ENCODE measurements at places on chromosomes 11 and 22.

DNA sequence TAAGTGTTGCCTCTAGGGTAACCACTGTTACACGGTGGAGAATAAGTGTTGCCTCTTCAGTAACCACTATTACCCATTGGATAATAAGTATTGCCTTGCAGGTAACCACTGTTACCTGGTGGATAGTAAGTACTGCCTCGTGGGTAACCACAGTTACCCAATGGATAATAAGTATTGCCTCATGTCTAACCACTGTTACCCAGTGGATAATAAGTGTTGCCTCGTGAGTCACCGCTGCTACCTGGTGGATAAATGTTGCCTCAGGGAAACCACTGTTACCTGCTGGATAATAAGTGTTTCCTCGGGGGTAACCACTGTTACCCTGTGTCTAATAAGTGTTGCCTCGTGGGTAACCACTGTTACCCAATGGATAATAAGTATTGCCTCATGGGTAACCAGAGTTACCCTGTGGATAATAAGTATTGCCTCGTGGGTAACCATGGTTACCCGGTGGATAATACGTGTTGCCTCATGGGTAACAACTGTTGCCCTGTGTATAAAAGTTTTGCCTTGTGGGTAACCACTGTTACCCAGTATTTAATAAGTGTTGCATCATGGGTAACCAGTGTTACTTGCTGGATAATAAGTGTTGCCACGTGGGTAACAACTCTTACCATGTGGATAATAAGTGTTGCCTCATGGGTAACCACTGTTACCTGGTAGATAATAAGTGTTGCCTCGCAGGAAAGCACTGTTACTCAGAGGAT, 12.3 kb upstream of the NXPE4 start:
- DNase-seq: no peak

GRCh38 chr11:62419314-62419929, 589 bp downstream of the SCGB1A1 start:
- no peak for DNase-seq

DNA sequence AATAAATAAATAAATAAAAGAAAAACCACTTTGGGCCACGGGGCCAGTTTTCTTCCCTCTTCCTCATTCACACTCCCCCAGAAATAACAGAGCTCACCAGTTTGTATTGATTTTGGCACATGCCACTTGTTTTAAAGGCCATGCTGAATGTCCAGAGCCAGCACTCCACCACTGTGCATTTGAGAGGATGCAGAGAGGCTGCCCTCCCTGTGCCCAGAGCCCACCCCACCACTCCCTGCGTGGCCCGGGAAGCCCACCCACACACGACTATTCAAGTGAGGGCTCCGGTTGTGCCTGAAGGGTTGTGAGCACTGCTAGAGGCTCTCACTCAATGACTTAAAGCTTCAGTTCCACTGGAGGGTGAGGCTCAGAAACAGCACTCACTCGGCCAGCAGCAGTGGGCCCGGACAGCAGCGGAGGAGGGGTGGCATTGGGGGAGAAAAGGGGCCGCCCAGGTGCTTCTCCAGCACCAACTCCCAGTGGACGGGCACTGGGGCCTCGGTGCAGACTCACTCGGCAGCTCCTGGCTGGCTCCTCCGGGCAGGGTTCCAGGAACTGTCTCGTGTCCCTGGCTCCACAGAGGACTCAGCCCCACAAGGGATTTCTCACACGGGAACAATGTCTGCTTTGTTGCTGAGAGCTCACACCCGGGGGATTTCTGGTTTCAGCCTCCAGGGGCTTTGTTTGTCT, 112.7 kb downstream of the SHANK2 start:
- DNase-seq: no peak

DNA sequence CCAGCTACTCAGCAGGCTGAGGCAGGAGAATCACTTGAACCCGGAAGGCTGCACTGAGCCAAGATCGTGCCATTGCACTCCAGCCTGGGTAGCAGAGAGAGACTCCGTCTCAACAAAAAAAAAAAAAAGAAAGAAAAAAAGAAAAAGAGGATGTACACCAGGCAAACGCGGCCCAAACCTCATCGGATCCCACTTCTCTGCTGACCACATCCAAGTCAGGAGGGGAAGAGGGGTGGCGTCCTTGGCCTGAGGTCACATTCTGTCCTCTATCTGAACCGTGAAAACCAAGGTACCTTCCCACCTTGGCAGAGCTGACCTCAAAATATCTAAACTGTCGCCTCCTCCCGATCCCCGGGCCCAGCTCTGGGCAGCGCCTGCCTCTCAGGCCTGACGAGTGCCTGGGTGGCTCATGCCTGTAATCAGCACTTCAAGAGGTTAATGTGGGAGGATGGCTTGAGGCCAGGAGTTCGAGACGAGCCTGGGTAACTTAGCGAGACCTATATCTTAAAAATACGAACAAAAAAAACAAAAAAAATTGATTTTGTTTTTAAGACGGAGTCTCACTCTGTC, 25.1 kb downstream of the RGL4 start:
- DNase-seq: no peak

DNA sequence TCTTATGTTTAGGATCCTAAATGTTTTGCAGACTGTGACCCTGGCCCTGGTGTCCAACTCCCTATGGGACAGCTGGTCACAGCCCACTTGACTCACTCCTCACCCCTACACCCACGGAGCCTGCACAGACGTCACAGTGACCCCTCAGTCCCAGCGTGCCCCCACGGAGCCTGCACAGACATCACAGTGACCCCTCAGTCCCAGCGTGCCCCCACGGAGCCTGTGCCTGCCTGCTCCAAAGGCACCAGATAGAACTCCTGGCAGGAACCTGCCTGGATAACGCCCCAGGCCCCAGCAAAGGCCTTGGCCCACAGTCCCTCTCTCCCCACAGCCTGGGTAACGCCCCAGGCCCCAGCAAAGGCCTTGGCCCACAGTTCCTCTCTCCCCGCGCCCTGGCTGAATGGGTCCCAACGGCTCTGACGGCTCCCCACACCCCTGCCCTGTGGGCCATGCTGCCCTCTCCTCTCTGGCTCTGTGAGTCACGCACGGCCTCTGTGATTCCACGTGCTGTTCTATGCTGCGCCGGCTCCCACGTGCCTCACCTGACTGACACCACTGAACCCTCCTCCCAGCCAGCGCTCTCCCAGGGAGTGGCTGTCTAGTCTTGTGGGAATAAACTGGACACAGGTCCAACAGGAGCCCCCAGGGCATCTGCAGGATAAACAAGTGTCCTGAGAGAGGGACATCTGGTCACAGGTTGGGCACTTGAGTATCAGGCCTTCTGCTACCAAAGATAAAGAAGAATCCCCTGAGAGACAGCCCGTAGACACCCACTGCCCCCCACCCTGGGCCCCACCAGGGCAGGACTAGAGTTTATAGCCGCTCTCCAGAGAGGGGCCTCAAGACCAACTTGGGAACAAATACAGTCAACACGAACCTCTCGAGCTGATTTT, 250.3 kb downstream of the BRD1 start:
- DNase-seq: no peak

- peak; percentile 94 for DNase-seq
These were observed 561 bp upstream of the PCF11 start for GRCh38 chr11:83156144-83156995.

DNA sequence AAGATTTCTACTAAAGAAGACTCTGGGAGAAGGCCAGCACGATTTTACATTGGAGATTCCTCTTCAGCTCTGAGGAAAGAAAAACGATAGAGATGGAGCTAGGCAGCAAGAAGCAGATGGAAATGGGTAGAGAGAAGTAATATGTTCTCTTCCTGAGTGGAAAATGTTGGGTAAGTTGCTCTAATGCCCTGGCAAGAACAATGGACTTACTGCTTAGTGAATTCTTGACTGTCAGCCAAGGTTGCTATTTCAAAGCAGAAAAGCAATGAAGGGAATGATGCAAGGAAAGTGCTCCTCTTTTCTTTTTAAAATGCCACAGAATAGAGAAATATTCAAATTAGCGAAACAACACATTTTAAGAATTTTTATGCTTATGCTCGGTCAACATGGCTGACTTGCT, 38.4 kb upstream of the CWF19L2 start:
- DNase-seq: no peak

DNA sequence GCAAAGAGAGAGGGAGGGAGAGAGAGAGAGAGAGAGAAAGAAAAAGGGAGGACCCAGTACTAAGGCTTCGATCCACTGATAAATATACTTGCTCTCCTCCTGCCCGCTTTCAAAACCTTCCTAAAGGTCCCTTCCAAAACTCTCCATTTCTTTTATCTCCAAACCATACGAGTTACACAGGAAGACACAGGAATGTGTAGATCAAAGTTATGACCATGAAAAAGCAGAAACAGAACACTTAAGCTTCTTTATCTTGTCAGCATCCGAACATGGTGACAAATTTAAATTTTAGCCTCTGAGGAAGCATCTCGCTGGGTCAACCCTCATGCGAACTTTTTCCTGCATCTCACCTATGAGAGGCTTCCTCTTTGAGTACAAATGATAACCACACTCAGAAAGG, 29.2 kb upstream of the POGLUT3 start:
- no peak for DNase-seq

DNA sequence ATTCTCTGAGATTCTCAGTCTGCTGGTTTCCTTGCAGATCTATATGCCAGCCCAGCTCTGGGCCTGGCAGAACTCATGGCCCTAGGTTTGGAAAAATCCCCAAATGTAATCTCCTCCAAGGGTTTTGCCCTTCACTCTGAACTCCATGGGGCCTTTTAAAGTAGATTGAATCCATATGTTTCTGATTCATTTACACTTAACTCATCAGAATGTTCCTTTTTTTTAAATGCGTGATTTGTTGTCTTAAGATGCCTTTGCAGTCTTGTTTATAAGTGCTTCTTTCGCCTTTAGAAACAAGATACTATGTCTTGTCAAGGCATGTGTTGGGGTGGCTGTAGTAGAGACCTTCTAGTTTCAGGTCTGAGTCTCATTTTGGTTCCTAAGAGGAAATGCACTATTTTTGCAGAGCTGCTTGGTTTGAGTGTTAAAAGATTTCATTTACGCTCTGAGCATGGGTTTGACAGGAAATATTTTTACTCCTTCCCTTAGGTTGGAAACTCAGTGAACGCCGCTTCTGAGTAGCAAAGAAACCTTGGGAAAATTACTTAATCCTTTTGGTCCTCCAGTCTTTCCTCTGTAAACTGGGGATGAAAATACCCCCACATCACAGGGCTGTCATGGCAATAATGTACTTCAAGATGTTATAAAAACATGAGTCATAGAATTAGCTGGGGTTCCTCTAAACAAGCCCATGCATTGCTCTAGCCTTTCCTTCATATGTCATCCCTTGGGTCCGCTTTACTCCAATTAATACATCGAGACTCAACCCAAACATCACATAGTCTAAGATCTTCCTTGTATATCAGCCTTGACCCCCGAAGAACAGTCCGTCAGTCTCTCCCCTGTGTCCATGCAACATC, 83.5 kb downstream of the SNX19 start:
- no peak for DNase-seq

DNA sequence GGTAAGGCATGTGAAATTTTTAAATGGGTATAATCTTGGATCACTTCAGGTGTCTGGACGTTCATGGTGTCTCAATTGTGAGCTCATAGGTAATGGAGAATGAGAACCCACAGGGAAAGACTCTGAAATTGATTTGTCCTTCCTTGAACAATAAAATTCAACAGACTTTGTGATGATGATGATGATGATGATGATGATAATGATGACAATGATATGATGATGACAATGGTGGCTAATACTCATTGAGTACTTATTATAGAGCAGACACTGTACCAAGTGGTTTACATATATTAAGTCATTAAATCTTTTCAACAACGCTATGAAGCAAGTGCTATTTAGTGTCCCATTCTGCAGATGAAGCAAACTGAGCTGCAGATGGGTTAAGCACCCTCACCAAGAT, 86.6 kb upstream of the BDNF start:
- DNase-seq: no peak

DNA sequence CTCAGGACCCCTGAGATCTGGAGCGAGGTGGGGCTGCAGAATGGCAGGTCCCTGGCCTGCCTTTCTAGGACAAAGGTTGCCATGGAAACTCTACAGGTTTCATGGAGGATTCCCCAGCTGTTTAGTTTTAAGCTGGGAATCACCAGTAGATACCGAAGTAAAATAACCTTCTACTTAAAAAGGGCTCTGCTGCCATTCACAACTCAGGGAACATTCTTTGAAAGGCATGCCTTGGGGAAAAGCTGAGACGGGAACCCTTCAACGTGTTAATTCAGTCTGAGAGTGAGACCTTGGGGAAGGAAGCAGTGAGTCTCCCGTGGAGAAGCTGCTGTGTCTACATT, 493.3 kb downstream of the BRD1 start:
- DNase-seq: no peak
